CD4-positive, alpha-beta T cell treated with Interleukin-6 for 4 hours (primary cell): ENCODE measurements at places on chromosomes 2 and 18.

- no peak for DNase-seq
Observed at GRCh38 chr2:150605664-150606063, 118.2 kb upstream of the RND3 start.

- DNase-seq = no peak
Observed at GRCh38 chr2:140186313-140186712, 1406.1 kb upstream of the NXPH2 start.

DNA sequence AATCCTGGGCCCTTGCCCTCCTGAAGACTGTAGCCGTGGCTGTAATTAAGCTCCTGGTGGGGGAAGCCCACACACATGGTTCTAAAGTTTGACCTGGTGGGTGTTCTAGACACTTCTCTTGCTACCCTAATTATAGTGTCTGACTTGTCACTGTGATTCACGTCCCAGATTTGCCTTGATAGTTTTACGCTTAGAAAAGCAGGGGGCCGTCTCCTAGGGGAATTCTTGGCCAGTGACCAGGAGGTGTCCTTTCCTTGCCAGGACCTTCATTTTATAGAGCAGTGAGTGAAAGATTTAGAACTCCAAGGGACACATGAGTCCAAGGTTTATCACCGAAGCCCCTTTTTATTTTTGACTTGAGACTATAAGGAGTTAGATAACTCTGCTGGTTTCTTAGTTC lies 9.0 kb downstream of the TMEM214 start:
- DNase-seq = no peak

- no peak for DNase-seq
Observed at GRCh38 chr2:196598846-196599245, 40.7 kb upstream of the CCDC150 start.

GRCh38 chr2:121902616-121903015 lies 147.2 kb downstream of the TSN start:
- DNase-seq = no peak

DNA sequence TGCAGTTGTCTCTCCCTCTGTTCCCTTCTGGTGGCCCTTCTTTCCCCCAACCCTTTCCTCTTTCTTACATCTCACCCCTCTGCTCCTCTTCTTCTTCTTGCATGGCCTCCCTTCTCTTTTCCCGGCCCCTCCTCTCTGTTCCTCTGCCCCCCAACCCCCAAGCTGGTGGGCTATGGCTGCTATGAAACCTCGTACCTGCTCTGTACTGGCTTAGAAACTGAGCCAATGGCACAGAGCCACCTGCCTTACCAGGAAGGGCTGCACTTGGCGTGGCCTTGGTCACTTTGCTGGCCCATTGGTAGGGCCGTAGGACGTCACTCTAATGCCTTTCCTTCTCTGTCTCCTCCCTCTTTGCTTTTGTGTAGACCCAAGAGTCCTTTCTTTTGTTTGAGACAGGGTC lies 78.9 kb downstream of the LRRFIP1 start:
- no peak for DNase-seq

DNA sequence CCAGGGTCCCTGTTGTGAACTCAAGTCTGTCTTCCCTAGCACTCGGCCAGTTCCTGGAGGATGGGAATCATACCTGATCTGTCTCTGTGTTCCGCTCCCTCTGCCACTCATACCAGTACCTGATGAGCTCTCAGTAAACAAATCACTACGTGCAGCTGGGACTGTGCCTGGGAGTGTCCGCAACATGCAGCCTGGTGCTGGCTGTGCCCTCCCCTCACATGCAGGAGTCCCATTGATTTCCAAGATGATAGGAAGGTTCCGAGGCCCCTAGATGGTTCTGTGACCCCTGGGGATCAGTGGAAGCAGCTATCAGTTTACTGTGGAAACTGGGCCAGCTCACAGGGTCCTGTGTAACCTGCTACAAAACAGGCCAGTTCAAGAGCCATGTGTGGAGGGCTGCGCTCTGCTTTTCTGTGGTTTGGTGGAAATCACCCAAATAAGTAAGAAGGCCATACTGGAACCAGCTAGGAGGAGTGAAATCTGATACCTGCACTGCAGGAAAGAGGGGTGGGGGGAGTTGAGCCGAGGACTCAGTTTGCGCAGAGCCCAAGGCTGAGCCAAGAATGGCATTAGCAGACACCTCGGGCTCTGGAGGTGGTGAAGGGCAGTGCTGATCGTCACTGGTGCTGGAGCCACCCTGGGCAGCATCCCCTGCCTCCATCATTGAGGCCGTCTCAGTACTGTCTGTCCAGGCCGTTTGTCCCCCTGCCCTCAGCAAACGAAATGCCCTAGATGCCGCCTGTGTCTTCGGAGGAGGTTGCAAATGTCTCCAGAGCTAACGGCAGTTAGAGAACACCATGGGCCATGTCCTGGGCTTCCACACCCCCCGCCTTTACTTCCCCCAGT lies 93.3 kb downstream of the KLHL29 start:
- DNase-seq = no peak

DNA sequence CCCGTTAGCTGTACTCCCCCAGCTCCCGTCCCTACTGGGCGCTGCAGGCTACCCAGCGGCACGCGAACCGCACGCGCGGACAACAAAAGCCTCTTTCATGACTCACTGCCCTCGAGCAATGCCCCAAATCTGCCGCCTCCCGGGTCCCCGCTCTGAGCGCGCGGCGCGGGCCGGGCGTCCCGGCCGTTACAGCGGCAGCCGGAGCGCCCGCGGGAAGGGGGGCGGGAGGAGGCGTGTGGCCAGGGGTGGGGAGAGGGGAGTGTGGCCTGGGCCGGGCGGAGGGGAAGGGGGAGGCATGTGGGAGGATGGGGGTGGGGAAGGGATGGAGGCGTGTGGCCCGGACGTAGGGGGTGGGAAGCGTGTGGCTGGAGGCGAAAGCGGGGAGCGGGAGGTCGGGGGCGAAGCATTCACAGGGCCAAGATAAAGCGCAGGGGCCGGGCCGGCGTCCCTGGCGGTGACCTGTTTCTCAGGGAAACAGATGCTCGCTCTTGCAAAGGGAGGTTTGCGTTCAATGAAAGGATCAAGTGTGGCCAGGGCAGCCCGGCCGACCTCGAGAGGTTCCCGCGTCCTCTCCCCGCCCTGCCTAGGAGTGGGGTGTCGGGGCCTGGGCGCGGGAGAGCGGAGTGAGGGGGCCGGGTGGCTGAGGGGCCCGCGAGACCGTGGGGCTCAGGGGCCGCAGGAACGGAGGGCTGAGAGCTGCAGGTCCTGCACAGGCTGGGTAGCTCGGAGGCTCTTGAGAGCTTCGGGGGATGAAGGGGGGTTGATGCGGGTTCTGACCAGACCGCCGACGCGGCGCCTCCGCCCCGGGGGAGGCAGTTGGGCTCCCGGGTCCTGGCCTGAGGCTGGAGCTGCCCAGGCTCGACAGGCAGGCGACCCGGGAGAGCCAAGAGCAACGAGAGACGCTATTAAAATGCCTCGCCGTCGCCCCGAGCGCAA lies 3.5 kb upstream of the NEUROD1 start:
- no peak for DNase-seq

DNA sequence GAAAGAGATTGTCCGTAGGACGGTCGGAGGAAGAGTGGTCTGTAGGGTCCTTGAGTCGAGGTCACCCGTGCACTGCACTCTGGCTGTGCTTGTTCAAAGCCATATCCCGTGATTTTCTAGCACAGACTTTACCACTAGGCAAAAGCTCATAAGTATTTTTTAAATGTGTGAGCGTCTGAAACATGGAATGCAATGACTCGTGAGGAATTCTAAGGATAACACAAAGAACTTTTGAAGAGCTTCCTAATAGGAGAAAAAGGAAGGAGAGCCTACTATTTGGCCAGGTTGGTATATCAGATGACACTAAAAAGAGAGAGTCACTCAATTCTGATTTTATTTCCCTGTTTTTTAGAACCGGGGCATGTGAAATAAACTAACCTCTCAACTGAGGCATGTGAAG lies 68.3 kb downstream of the CD28 start:
- no peak for DNase-seq

DNA sequence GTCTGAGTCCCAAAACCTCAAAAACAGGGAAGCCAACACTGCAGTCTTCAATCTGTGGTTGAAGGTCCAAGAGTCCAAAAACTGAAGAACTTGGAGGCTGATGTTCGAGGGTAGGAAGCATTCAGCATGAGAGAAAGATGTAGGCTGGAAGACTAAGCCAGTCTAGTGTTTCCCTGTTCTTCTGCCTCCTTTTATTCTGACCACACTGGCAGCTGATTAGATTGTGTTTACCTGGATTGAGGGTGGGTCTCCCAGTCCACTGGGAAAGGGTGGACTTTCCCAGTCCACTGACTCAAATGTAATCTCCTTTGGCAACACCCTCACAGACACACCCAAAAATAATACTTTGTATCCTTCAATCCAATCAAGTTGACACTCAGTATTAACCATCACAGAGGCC lies 27.5 kb upstream of the IL1B start:
- no peak for DNase-seq

DNA sequence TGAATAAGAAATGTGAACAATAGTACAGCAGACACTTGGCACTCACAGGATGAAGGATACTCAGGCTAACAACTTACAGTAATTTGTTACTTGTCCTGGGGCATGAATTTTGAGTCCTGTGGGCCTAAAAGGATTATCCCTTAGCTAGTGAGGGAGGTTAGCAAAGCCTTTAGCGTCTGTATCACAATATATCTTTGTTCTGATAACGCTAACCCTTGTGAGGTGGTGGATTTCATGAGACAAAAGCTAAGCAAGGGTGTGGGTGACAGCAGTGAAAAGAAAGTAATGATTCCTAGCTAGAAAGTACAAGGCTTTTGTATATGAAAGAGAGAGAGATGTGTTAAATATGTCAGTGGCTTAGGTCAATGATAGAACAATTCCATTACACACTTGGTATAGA lies 46.8 kb upstream of the TTC21B start:
- DNase-seq = no peak
